ENCODE measurements at places on chromosomes 7 and 10. TPM values are rescaled to one million over a fixed set of nuclear protein-coding genes. Genes with fewer than 3 reads are reported as not detected.

Gene STEAP1B
- total RNA-seq, result not detected

Gene PON1
- total RNA-seq, result 0.66 TPM

Gene SFTPD
- 0.22 TPM for total RNA-seq

Gene TFR2
- total RNA-seq, result 3.0 TPM

Gene PCGF5
- 36.9 TPM for total RNA-seq

Gene VSTM2A
- total RNA-seq, result not detected

Gene FGFBP3
- 3.1 TPM for total RNA-seq

Gene MRPS24
- 235 TPM for total RNA-seq

Gene FAM237B
- total RNA-seq, result not detected

Gene HTR5A
- not detected for total RNA-seq

Gene ITPRID1
- not detected for total RNA-seq

Gene EBLN1
- not detected for total RNA-seq

Gene GPR26
- not detected for total RNA-seq

Gene HERC4
- 48.1 TPM for total RNA-seq

Gene FFAR4
- 0.44 TPM for total RNA-seq

Gene PPP1R9A
- total RNA-seq, result 4.3 TPM

Gene PRKAR2B
- total RNA-seq, result 3.3 TPM

Gene RGR
- total RNA-seq, result not detected

Gene LUC7L2
- total RNA-seq, result 40.9 TPM

Gene SH3PXD2A
- 1.7 TPM for total RNA-seq

Gene CALD1
- total RNA-seq, result 87.3 TPM

Gene MYO1G
- 0.07 TPM for total RNA-seq

Gene SORCS1
- not detected for total RNA-seq

Gene PIP
- 0.28 TPM for total RNA-seq

Gene SAMD9
- total RNA-seq, result 7.1 TPM

Gene PAPSS2
- 22.1 TPM for total RNA-seq

Gene CALY
- total RNA-seq, result 0.77 TPM

Gene RTKN2
- total RNA-seq, result 0.58 TPM

Measured in A549 treated with RU486 at 1 μM for 4 hours (cell line).